ENCODE measurements at places on chromosomes 7 and 10.

DNA sequence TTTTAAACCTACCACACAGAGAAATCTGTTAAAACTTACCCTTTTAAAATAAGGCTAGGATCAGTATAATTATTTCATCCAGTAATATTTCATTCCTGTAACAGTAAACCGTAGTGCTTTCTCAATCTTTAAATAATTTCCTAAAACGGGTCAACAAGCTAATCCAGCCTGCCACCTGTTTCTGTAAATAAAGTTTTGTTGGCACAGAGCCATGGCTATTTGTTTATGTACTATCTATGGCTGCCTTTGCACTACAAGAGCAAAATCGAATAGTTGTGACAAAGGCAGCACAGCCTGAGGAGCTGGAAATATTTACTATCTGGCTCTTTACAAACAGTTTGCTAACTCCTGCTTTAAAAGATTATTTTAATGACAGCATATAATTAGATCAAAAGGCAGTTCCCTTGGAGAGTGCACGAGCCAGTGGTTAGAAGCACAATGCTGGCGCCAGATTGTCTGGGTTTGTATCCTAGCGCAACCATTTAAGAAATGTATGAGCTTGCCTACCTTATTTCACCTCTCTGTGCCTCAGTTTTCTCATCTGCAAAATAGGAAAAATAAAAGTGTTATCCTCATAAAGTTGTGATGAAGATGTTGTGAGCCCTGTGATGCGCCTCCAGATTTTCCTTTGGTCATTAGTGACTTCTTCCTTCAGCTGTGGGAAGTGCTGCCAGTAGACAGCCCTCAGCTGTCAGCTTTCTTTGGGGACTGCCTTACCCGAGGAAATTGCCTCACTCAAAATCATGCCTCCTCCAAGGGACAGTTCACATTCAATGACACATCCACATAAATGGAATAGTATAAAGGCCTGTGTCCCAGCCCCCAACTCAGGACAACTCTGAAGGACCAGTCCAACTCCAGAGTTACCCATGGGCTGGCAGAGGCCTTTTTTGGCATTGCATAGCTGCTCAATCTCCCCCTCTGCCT is 11.8 kb upstream of the MIOS start:
- DNase-seq, result no peak

DNA sequence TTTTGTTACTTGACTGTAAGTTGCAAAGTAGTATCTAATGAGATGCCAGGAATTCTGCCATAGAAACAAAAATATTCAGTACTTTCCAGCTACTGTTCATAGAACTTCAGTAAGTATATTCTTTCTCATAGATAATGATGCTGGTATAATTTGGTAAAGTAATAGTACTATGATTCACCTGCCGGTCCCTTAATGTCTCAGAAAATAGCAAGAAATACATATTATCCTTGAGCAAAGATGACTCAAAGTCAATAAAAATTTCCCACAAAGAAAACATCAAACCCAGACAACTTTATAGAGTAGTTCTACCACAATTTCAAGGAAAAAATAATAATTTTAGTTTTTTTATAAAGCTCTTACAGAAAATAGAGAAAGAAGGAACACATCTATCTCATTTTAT is 105.4 kb downstream of the EPDR1 start:
- DNase-seq, result no peak

DNA sequence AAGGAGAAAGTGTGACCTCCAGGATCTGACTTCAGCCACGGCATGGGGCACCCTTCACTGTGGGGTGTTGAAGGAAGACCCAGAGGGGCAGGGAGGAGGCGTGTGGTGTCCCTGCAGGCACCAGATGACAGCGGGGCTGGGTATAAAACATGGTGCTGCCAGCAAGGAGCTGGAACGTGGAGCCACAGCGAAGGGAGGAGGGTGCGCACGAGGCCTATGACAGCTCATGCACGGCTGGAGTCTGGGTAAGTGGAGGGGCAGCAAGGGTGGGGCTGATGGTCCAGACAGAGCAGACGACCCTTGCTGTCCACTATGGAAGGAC is 27.8 kb upstream of the FOXL3 start:
- DNase-seq, result no peak

DNA sequence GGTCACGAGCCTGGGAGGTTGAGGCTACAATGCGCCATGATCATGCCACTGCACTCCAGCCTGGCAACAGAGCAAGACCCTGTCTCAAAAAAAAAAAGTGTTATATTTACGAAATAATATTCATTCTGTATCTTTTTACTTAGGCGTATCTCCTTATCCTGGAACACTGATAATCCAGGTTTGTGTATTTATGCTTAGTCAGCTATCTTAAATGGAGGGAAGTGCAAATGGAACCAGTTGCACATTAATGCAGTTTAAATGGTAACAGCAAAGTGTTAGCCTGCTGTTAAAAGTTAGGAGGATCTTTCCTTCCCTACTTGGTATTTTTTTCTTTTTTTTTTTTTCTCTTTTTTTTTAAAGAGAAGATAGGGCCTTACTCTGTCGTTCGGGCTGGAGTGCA is 36.0 kb upstream of the RBM20 start:
- no peak for DNase-seq

DNA sequence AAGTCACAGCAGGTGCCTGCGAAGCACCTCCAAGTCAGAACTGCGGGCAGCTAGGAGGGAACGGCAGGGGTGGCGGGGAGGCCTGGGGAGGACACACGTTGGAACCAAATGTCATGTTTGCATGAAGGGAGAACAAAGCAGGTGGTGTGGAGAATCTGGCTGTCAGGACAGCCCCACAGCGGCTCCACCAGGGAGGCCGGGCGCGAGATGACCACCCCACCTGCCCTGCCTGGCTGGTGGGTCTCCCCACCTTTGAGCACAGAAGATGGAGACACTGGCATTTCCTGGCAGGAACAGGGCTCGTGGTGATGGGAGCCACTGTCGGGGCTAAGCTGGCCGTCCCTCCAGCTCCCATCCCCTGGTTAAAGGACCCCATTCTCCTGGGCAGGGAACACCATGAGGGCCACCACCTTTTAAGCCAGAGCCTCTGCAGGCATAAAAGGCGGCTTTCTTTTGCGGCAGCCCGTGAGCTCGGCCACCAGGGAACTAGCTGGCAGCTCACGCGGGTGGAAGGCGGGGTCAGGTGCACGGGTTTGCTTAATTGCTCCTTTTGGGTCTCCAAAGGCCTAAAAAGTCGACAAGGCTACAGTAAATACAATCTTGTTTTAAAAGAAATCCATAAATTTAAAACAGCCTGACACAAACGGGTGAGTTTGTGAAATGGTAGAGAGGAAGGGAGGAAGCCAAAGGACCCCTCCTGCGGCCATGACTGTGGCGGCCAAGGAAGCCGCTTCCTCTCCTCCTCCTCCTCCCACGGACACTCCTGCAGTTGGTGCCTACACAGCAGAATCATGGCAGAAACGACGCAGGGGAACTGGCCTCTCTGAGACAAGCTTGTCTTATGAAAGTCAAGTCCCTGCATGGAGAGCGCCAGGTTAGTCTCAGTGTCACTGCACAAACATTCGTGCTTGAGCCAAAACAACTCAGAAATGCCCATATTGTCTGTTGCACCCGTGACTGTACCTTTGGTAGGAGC is 213.8 kb downstream of the DNAJB6 start:
- DNase-seq, result no peak

DNA sequence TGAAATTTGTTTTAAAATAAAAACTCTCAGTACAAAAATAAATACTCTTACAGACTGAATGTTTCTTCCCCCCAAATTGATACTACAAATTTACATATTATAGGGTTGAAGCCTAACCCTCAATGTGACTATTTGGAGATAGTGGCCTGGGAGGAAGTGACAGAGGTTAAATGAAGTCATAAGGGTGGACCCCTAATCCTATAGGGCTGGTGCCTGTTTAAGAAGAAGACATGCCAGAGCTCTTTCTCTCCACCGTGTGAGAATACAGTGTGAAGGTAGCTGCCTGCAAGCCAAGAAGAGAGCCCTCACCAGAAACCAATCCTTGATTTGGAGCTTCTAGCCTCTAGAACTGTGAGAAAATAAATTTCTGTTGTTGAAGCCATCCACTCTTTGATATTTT is 67.6 kb downstream of the MCU start:
- no peak for DNase-seq

DNA sequence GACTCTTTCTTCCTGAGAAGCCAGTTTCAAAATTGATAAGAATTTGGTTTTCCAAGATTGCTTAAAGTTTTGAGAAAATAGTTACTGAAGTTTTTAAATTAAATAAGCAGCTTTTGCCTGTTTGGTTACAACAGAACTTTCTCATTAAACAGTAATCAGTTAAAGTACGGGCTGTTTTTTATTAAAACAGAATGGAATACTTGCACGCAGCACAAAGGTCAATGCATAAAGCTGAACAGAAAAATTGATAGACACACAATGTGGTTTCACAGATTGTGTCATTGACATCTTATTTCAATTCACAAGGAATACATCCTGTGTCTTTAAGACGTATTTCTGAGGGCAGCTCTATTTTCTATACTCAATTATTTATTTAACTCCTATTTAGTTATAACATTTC is 192.2 kb downstream of the PRKG1 start:
- no peak for DNase-seq

- DNase-seq, result no peak
Measured at GRCh38 chr7:140027858-140028257, 34.9 kb downstream of the PARP12 start.

DNA sequence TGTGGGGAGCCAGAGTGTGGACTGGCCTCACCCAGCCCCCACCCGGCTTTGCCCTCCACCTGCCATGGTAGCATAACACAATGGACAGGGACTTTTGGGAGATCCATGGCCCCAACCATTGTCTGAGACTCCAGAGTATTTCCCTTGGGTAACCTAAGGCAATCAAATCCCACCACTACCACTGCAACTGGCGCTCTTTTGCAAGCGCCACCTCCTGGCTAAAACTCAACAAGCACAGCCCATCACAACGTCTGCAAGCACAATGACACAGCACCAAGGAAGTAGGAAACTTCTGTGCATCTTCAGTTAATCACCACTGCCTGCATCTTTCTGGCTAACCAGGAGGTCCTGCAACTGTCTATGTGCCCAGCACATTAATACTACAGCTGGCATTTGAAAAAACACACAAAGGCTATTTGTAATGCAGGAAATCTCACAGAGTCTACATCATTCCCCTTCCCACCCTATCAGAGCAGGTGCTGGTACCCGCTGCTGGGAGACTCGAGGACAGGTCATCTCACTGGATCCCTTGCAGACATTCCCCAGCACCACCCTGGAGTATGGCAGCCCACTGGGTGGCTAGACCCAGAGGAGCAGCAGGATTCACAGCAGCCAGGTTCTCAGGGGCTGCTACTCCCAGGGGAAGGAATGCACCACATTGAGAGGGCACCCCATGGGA is 27.7 kb downstream of the ANKRD26 start:
- no peak for DNase-seq

- no peak for DNase-seq
Measured at GRCh38 chr10:4041635-4042034, 256.6 kb upstream of the KLF6 start.
